NCI-H1930 (cell line): ENCODE measurements at places on chromosomes 13 and 19.

DNA sequence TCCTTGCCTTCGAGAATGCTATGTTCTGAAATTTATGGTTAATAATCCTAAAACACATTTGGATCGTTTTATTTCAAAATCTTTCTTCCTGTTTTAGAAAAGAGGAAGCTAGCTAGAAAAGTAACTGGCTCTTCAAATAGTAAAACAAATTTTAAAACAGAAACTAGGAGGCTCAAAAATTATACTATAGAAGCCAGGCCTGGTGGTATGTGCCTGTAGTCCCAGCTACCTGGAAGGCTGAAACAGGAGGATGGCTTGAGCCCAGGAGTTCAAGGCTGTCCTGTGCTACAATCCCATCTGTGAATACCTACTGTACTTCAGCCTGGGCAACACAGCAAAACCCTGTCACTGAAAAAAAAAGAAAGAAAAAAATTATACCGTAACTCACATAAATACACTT, 57.9 kb downstream of the ELF1 start:
- DNase-seq: no peak

DNA sequence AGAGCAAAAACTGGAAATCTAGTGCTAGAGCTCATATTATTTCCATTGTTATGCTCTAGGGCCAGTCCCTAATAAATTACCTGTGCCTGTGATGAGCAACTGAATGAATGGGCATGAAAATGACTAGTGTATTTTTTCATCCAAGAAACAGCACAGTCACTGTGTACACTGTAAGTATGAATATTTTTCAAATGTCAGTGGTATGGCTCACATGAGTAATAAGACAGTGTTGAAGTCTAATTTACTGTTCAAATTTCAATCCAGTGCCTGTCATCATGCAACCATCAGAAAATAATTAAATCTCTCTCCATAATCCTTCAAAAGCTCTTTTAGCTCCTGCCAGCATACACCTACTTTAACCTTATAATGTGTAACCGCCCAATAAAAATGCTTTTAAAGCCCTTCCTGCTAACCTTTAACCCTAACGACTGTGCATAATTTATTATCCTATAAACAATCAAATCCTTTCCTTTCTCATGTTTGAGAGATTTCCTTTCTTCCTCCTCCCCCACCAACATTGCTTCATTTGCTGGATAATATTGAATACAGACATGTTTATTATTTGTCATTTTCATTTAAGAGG, 378.3 kb downstream of the GPC5 start:
- no peak for DNase-seq

DNA sequence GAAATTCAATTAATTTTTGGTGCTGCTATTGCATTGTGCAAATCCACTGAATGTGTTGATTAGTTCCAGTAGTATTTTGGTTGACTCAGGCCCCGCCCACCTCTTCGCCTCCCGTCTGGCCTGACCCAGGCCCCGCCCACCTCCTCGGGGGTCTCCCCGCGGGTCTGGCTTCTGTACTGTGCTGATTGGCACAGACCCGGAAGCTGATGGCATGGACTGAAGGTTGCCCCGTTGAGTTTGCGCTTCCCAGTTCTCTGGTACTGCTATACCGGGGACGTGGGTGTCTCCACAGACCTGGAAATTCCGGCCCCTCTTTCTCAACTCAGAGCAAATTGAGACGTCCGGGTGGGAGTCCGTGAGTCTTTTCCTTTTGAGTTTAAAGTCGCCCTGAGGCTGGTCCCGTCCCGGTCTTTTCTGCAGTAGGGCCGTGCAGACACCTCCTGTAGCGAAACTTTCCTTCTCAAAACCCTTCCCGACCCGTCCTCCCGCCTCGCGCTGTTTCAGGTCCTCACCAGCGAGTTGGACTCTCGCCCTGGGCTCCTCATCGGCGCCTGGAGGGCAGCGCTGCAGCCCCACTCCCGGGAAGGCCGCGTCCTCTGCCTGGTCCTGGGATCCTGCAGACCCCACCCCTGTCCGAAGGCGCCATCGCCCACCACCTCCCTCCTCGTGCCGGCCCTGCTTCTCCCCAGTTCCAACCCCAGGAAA, 14.8 kb downstream of the ZNF701 start:
- no peak for DNase-seq

DNA sequence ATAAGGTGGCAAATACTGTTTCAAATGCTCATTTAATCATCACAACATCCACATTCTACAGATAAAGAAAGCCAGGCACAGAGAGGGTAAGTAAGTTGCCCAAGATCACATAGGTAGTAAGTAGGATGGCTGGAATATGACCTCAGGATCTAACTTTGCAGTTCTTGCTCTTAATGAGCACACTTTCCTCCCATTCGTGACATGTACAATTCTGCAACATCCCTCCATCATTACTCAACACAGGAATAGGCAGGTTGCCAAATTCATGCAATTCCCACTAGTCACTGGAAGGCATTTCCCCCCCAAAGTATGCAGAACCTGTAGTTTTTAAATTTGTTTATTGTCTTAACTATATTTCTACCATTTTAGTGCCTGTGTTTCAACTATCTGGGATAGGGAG, 109.2 kb downstream of the OLFM4 start:
- no peak for DNase-seq

GRCh38 chr13:79867254-79867653, 386.3 kb downstream of the NDFIP2 start:
- DNase-seq: no peak

GRCh38 chr19:58552655-58553054, 2.2 kb downstream of the CHMP2A start:
- no peak for DNase-seq

GRCh38 chr13:85603735-85604134, 195.5 kb downstream of the SLITRK6 start:
- no peak for DNase-seq

DNA sequence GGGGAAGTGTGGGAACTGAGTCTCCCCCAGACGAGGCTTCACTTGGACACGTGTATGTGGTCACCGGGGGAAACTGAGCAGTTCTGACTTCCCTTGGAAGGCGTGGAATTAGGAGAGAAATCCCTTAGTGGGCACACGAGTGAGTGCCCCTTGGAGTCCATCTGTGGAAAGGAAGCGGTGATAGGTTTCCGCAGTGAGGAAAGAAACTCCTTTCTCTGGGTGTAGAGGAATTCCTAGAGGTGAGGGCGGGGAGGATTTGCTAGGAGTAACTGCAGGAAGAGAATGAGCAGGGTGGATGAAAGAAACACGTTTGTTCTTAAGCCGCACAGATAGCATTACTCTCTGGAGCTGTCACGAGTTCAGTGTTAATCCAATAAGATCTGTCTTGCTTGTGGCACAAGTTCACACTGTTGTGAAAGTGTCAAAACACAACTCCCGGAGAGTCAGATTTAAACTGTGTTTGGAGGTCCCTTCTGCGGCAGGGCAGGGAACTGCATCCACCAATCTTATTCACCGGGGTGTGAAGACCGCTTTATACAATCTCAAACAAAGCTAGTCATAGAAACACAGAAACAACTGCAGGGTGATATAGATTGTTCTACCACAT, 1.2 kb downstream of the KL start:
- no peak for DNase-seq

DNA sequence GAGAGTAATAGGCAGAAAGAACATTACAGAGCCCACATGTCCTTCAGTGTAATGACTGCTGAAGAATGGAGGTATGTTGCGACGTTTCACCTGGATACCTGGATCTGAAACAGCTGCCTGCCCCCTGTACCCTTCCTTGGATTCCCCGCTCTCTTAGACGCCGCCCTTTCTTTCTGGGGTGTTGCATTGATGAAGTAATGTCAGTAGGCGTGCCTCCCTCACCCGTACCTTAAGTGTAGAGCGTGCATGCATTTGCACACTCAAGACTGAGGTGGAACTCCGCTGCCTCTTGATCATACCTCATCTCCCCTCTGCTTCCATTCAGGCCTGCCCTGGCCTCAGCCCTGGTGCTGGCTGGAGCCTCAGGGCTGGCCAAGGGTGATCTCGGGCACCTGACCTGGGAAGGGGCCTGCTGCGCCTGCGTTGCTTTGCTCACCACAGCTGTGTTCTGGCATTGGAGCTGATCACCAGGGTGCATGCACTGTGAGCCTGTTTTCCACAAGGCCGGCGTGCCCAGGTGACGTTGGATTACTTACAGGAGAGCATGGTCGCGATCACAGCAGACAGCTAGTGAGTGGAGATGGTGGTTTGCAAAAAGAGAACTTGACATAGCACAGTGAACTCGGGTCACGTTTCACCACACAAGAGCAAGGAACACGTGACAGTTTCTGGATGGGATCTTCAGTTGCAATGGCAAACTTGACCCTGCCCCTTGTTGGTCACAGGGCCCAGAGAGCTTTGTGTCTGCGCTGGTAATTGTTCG, 99.0 kb downstream of the ARHGEF7 start:
- DNase-seq: no peak

GRCh38 chr13:51396352-51396751, 56.5 kb downstream of the INTS6 start:
- DNase-seq: no peak

DNA sequence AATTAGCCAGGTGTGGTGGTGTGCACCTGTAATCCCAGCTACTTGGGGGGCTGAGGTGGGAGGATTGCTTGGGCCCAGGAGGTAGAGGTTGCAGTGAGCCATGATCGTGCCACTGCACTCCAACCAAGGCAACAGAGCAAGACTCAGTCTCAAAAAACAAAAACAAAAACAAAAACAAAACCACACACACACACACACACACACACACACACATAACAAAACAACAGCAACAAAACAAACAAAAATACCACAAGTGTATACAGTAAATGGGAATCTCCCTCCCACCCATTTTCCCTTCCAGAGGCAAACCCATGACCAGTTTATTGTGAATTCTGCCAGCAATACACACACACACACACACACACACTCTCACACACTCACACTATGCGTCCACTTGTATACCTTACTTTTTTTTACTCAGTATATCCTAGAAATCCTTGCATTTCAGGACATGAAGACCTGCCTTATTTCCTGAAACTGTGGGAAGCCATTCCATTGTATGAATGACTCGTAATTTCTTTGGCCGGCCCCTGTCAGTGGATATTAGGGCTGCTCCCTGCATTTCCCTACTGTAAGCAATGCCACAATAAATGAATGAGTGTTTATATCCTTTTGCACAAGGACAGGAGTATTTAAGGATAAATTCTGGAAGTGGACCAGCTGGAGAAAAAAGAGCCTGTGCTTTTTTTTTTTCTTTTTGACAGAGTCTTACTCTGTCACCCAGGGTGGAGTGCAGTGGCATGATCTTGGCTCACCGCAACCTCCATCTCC, 6.9 kb upstream of the PLEKHF1 start:
- no peak for DNase-seq

GRCh38 chr13:27793507-27794367, 1.5 kb downstream of the GSX1 start:
- DNase-seq: no peak

DNA sequence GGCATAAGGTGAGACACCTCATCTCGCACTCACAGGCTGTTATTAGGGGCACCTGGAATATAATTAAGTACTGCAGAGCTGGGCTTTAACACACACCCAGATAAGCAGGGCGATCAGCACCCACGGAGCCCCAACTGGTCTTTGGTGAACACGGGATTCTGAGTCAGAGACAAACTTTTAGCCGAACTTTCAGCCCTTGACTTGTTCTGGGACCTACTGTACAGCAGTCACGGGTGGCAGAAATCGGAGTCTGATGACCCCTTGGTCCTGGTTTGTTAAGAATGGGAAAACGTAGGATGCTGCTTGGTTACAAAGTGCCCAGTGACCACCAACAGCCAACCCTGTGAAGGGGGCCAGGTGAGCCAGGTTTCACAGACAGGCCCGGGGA, 9.0 kb downstream of the SH3GL1 start:
- no peak for DNase-seq

DNA sequence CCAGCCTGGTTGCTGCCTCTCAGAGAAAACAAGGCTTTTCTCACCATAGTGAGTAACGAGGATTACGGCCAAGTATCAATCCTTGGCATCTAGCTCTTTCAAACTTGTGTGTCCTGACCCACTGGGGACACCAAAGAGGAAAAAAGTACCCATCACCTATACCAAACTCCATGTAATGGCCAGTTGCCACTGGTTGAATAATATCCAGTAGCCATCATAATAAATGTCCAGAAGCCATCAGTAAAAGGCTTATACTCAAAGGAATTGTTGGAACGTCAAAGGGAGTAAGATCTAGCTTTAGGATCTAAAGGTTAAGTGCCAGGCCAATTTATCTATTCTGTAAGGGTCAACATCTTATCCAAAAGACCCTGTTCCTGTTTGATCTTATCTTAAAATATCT, 91.1 kb downstream of the PTPRS start:
- DNase-seq: no peak

DNA sequence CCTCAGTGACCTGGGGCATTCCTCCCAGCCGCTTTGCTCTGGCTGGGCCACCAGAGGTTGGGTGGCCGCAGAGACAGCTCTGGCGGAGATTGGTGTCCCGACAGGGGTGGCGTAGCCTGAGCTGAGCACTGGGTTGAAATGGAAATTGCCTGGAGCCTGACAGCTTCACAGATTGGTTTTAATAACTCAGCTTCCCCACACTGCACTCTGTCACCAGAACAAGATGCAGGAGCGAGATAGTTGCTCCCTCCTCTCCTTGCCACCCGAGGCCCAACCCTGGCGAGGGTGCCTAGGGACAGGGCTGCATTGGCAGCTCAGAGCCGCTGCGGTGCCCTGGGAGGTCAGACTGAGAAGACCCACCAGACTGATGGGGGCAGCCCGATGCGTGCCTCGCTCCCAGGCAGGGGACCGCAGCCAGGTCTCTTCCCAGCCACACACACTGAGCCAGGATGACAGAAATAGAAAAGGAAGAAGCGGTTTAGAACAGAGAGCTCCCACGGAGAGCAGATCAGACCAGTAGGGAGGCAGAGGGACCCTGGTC, 84.1 kb downstream of the KDM4B start:
- DNase-seq: no peak

- peak; percentile 73 for DNase-seq
Observed at GRCh38 chr13:27923794-27924528, 4.2 kb downstream of the PDX1 start.

DNA sequence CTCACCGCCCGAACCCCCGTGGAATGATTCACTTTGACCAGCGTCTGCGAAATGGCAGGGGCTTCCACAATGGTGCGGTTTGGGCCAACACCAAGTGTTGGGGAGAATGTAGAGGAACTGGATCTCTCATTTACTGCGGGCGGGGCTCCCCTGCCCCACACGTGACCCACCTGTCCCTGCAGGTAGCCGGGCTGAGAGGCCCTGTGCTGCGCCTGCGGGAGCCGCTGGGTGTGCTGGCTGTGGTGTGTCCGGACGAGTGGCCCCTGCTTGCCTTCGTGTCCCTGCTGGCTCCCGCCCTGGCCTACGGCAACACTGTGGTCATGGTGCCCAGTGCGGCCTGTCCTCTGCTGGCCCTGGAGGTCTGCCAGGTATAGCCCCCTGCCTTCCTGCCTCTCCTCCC, 5.8 kb upstream of the FLT3LG start:
- no peak for DNase-seq

DNA sequence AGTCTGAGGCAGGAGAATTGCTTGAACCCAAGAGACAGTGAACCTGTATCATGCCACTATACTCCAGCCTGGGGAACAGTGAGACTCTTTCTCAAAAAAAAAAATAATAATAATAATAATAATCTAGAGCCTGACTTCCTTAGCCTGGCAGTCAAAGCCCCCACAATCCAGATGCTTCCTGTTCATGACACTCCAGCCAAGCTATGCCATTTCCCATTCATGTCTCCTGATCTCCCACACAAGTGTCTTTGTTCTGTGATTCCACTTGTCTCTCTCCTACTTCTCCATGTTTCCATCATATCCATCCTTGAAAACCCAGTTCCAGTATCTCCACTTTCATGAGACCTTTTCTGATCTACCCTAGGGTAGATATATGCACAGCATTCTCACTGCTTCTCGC, 150.7 kb downstream of the FOXO1 start:
- DNase-seq: no peak
